ENCODE measurements at places on chromosomes 5 and 9. TPM values are rescaled to one million over a fixed set of nuclear protein-coding genes. Genes with fewer than 3 reads are reported as not detected.

The FAXDC2 gene
- total RNA-seq: 43.9 TPM

The C5orf58 gene
- 0.15 TPM for total RNA-seq

DNA sequence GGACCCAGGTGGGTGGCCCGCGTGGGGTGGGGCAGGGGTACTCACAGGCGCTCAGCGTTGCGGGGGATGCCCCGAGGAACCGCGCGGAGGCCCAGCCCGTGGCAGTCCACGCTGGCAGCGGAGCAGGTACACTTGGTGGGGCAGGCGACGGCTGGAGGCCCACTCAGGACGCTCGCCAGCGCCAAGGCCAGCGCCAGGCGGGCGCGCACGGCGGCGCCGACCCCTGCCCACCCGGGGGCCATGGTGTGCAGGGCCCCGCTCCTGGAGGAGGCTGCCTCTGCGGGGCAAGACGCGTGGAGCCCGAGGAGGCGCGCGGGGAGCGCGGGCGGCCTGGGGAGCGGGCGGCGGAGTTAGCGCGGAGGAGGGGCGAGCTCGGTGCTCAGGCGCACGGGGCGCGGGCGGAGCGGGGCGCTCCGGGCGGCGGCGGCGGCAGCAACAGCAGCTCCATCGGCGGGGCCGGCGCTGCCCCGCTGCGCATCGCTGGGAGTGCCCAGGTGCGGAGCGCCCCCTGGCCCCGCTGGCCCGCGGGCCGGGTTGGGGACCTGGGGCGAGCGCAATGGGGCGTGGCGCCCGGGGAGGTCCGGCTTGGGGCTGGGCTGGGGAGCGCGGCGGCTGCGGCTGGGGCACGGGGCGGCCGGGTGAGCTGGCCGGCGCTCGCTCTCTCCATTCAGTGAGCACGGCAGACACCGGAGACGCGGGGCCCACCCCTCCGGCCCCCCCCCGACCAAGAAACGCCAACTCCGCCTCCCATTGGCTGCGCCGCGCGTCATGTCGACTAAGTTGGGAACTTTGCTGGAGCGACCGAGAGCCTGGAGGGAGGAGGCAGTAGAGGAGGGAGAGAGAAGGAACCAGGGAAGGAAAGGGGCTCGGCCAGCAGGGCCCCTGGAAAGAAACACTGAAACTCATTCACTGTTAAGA is at the start of gene SLIT3:
Gene SLIT3 (minus strand): TSS at position 672 of the 918 bp plus-strand sequence. CDS start 430 bp downstream, at position 242.
- H3K27ac ChIP-seq: peak within 1 kb of the TSS; percentile 87
- H3K4me1 ChIP-seq: no peaks in the 10 kb centered on the region
- H3K27me3 ChIP-seq: no peaks in the 10 kb centered on the region
- H3K36me3 ChIP-seq: no peaks in the 10 kb centered on the region
- DNase-seq: peak; percentile 56

DNA sequence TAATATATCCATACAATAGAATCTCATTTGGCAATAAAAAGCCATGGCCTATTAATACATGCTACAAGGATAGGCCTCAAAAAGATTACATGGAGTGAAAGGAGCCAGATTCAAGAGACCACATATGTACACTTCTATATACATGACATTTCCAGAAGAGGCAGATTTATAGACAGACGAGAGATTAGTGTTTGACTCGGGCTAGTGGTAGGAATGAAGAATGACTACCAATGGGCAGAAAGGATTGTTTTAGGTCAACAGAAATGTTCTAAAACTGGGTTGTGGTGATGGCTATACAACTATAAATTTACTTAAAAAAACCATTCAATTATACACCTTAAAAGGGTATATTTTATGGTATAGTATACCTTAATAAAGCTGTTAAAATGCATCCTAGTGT is 41.9 kb downstream of the SETX start:
- H3K4me3 ChIP-seq: no peak overlapping the region
- peaks cover 7% of the 10 kb centered on the region for H3K36me3 ChIP-seq
- no peaks in the 10 kb centered on the region for H3K27me3 ChIP-seq

DNA sequence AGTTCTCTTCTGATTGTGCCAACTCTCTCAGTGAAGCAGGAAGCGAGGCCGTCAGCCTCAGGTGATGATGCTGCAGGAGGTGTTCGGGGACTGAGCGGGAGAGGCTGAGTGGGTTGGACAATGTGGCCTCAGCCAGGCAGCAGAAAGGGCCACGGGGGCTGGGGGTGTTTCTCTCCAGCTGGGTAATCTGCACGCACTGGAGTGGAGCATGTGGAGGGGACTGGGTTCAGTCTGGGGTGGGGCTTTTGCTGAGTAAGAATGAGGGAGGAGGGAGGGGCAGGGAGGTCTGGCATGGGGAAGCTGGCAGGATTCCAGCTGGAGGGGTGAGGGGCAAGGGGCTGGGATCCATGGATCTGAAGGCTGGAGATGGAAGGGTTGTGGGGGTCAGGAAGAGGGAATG is 60.8 kb upstream of the PHYKPL start:
- H3K4me1 ChIP-seq: peaks cover 2% of the 10 kb centered on the region
- H3K4me3 ChIP-seq: no peak overlapping the region
- no peak overlapping the region for H3K27ac ChIP-seq
- H3K36me3 ChIP-seq: no peaks in the 10 kb centered on the region
- H3K27me3 ChIP-seq: no peaks in the 10 kb centered on the region
